LHCN-M2 (cell line): ENCODE measurements at places on chromosomes 7 and 10. TPM values are rescaled to one million over a fixed set of nuclear protein-coding genes. Genes with fewer than 3 reads are reported as not detected.

GRCh38 chr10:2933924-2934323 lies 133.4 kb upstream of the PFKP start:
- no peak for DNase-seq

GRCh38 chr7:77918676-77919075 lies 120.1 kb downstream of the PHTF2 start:
- no peak for DNase-seq

DNA sequence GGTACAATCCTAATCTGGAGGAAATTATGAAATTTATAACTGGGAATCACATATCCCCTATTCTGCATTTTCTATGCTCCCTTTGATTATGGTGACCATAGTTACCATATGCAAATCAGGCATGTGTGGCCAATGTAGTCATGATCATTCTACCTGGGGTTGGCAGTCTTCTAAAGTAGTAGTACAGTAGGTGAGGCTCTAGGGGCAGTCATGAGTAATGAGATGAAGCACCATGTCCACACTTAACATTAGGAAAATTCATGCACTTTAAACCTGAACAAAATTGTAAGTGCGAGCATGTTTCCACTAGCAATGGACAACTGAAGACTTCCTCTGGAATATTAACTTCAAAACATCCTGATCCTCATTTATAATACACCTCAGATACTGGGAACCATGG lies 545.9 kb downstream of the SUGCT start:
- peak; percentile 43 for DNase-seq

GRCh38 chr7:82778021-82778420 lies 334.4 kb upstream of the CACNA2D1 start:
- peak; percentile 88 for DNase-seq

- DNase-seq = no peak
These were observed 4.9 kb upstream of the NSUN5 start for GRCh38 chr7:73313521-73313906.

The AZGP1 gene
- not detected in 2 replicates for total RNA-seq

The GSTO2 gene
- total RNA-seq = 0.38 and 0.46 TPM in 2 replicates

- no peak for DNase-seq
These were observed 230.6 kb downstream of the BMPER start for GRCh38 chr7:34135924-34136323.

DNA sequence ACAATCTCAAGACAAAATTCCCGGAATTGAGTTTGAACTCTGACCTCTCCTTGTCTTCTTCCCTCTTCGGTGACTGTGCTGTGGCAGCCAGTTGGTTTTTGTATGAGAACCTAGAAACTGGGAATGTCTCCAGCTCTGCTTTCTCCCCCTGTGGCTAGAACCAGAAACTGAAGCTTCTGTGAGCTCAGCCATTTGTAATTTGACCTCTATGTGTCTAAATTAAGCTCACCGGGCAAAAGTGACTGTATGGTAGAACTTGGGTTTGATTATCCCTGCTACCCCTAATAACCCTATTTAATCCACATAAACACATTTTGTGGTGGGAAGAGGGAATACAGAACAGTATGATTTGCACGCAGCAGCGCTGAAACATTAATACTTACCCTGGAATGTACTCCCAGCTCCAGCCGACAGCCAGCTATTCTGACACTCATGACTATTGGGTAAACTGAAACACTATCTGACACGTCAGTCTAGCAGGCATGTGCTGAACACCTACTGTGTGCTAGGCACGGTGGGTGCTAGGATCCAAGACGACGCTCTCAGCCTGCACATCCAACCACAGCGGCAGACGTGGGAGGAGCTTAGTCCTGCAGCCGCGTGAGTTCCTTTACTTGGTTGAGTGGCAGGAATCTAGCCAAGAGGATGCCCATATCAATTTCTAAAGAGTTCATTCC lies 324.8 kb downstream of the SFMBT2 start:
- no peak for DNase-seq

DNA sequence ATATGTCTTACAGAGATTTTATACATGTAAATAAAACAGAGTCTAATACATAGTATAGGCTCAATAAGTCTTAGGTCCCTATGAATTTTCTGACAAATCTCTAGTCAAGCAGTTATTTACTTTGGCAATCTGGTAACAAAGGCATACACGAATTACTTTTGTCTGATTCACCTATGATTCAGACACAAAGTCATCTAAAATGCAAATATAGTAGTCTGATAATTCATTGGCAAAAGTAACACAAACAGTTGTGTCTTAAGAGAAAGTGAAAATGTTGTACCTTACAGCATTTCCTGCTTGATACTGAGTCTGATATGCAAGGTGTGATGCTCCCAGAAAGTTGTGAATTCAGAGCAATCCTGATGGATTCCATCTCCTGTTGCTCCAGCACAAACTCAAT lies 209.4 kb upstream of the PRSS1 start:
- DNase-seq = peak; percentile 87

The TSPAN33 gene
- 0.57 TPM in 1 of 2 replicates, not detected in the other for total RNA-seq

The GIMAP8 gene
- total RNA-seq = 0.06 TPM in 1 of 2 replicates, not detected in the other

DNA sequence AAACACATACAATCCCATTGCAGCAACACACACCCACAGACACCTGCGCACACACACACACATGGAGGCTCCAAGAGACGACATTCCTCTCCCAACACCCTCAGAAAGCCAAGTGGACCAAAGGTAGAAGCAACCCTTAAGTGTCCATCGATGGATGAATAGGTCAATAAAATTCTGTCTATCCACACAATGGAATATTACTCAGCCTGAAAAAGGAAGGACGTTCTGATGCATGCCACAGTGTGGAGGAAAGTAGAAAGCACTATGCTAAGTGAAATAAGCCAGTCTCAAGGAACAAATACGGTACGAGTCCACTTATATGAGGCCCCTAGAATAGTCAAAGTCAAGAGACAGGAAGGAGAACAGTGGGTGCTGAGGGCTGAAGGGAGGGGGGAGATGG lies 174.4 kb downstream of the GRID1 start:
- DNase-seq = no peak

The SEMA4G gene
- total RNA-seq = 0.46 and 0.64 TPM in 2 replicates

DNA sequence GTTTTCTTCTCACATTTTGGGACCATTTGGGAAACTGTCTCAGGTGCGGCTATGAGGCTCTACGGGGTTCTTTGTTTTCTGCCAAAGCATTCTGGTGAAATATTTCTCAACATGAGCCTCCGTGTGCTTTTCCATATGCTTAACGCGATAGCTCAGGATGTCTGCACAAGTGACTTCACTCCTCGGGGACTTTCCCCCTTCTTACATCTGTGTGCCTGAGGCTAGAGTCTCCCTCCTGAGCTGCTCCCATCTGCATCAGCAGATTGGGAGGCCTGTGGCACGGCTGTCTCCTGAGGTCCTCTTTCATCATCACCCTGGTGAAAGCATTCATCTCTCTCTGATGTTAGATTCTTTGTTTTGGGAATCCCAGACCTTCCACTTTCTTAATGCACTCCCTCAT lies 1190.9 kb downstream of the TYW1 start:
- DNase-seq = no peak

GRCh38 chr7:22611758-22612079 lies 111.7 kb upstream of the STEAP1B start:
- no peak for DNase-seq

- DNase-seq = peak; percentile 59
These were observed 38.7 kb downstream of the A1CF start for GRCh38 chr10:50846753-50847152.

DNA sequence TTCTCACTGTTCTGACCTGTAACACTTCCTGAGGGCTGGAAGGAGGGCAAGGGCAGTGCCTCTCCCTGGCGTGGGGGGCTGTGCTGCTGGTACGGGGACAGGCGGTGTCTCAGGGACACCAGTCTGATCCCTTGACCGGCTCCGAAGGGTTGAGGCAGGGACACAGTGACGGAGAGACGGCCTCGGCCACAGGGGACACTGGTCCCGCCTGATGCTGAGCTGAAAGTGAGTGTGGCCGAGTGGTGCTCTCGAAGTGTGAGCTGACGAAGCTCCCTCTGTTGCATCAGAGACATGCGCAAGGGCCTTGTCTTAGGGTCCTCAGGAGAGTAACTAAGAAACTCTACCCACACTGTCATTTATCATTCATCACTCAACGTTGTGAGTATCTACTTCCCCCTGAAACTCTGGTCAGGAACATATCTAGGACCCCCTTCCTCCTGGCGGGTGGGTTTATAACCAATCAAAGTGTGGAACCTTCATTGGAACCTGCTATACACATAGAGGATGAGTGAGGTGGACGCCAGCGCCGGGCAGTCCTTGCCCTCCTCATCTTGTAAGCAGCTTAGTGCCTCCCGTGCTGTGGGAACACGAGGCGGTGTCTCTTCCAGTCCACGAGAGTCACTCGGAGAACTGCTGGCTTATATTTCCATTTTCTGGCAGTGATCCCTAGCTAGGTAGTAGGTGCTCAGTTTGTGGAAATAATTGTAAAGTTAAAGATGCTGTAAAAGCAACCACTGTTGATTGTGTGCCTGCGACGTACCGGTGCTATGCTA lies 283.1 kb downstream of the DNAJB6 start:
- DNase-seq = no peak

The KIAA1217 gene
- total RNA-seq = 5.2 and 5.5 TPM in 2 replicates

DNA sequence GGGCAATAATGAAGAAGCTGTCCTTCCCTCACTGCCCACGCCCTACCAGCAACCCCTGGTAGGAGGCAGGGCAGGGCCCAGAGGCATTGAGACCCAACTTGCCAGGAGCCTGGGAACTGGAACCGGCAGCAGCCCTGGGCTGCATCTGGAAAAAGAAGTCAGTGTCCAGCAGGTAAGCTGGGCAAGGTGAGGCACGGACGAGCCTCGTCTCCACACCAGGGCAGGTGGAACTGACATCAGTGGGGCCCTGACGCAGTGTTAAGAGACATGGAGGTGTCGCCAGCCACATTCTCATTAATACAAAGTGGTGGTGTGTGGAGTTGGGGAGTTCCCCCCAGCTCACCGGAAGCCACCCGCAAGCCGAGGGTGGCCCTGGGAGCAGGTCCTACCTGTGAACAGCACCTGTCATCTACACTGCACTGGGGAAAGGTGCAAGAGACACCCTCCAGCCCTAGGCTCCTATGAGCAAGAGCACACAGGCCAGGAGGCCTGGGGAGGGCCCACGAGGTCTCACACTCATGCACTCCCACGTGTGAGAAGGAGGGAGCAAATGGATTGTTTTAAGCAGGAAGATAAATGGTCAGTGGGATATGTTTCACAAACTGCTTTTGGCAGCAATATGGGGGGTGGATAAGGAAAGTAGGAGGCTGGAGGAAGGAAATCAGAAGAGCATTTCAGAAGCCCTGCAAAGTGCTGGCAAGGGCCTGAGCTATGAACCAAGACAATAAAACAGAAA lies 53.6 kb downstream of the COBL start:
- DNase-seq = no peak

DNA sequence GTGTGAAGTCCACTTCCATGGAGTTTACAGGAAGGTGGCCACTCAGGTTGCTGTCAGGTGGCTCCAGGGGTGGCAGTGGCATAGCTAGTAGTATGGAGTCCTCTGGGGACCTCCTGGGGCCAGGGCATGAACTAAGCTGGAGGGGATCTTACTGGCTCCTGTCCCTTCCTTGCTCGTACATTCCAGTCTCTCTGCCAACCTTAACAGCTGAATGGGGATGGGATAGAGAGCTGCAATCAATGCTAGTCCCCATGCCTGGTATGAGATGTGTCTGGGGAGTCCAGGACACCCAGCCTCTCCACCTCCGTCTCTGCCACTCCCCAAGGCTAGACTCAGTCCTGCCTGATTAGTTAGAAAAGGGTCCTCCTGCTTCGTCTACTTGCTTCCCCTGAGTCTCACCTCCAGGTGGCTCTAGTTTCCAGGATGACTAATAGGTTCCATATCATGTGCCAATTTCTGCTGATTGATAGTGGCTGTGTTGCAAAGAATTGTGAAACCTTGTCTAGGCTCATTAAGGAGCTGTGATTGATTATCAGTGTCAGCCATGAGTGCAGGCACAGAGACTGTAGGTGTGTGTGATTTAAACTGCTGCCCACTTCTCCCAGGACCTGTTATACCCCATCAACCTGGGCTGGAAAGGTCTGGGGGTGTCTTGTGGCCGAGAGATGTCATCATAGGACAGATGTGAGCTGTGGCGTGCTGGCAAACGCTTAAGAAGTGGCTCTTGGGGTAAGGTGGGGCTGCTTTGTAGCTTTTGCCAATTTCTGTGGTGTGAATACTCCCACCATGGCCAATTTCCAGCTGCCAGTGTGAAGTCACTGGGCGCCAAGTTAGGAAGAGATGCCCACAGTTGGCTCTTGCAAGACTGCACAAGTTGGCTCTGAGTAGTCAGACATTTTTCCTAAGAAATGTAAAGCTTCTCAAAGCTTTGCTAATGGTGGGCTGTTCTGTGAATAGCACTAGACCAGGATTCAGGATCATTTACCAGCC lies 59.8 kb downstream of the COL13A1 start:
- DNase-seq = peak; percentile 71

DNA sequence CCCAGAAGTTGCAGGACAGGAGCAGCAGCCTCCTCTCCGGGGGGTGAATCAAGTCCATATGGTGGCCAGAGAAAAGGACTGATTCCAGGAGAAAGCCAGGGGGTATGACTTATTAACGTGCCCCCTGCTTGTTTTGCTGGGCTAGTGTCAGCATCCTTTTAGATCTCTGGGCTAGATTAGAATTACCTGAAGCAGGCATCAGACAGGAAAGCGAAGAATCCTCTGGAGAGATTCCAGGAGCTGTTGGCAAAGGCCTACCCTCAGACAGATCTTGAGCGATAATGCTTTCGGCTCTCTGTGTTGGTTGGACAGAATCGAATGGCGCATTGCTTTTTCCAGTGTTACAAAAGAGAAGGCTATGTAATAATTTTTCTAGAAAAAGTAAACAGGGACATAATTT lies 164.0 kb upstream of the GLI3 start:
- no peak for DNase-seq

- no peak for DNase-seq
These were observed 558 bp upstream of the ABCC2 start for GRCh38 chr10:99781734-99782429.

The CALML5 gene
- not detected in 2 replicates for total RNA-seq

DNA sequence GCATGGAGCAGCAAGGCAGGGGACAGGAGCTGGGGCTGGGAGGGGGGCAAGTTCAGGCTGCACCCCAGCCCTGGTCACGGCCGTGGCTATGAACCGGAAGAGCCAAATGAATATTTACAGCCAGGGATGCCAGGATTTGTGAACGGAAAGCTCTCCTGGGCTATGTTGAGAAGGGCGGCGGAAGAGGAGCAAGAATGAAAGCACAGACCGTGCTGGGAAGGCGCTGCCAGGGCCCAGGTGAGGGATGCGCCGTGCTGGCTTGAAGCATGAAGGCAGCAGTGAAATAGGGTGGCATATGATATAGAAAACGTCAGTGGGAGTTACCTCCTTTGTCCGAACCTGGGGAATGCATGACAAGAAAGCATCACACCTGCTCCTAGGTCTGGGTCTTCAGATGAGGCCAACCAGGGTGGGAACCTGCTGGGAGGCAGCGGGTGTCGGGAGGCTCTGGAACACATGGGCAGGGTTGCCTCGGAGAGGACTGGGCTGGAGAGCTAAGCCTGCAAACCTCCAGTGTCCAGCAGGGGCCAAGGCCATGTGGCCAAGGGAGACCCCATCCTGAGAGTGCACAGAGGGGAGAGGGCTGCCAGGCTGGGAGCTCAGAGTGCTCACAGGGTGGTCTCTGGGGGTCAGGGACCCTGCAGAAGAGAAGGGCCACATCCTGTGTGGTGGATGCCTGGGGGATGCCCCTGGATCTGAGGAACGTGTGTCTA lies 120.6 kb upstream of the TCERG1L start:
- DNase-seq = no peak

GRCh38 chr7:11416641-11417458 lies 415.1 kb downstream of the THSD7A start:
- no peak for DNase-seq

DNA sequence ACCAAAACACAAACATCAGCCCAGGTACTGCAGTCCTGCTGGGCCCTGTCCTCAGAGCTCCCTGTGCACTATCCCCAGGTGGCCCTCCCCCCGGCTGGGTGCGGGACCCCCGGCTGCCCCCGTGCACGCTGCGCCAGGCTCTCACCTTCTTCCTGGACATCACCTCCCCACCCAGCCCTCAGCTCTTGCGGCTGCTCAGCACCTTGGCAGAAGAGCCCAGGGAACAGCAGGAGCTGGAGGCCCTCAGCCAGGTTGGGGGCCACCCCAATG lies 14.3 kb downstream of the ATG9B start:
- no peak for DNase-seq
